Mammary epithelial cell (primary cell): ENCODE measurements at places on chromosomes 16 and 17. TPM values are rescaled to one million over a fixed set of nuclear protein-coding genes. Genes with fewer than 3 reads are reported as not detected.

Gene ATP2A1
- total RNA-seq, result 0.17 TPM

Gene DCTPP1
- 38.5 and 72.8 TPM in 2 replicates for total RNA-seq

Gene WFIKKN2
- total RNA-seq, result not detected in 2 replicates

Gene KRTAP2-3
- 4.8 TPM for total RNA-seq

Gene ACSM5
- not detected for total RNA-seq

Gene DOC2A
- not detected for total RNA-seq

Gene SEPTIN1
- not detected for total RNA-seq

Gene CTRB2
- total RNA-seq, result not detected
